ENCODE measurements at places on chromosomes 5 and 9.

DNA sequence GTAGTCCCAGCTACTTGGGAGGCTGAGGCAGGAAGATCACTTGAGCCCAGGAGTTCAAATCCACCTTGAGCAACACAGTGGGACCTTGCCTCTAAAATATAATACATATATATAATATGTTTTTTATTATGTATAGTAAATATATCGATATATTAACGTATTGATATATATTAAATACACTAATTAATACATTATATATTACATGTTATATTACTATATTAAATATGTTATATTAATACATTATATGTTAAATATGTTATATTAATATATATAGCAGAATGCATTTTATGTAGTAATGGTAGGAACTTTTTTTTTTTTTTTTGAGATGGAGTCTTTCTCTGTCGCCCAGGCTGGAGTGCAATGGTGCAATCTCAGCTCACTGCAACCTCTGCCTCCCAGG, 18.1 kb upstream of the BNC2 start:
- no peak for DNase-seq

- no peak for DNase-seq
These were observed 732.0 kb upstream of the CTNND2 start for GRCh38 chr5:12636209-12636608.

- DNase-seq, result no peak
These were observed 56.3 kb downstream of the ERAP1 start for GRCh38 chr5:96751203-96752169.

- DNase-seq, result peak; percentile 10
These were observed 7.1 kb downstream of the UBAP1 start for GRCh38 chr9:34185778-34186551.

DNA sequence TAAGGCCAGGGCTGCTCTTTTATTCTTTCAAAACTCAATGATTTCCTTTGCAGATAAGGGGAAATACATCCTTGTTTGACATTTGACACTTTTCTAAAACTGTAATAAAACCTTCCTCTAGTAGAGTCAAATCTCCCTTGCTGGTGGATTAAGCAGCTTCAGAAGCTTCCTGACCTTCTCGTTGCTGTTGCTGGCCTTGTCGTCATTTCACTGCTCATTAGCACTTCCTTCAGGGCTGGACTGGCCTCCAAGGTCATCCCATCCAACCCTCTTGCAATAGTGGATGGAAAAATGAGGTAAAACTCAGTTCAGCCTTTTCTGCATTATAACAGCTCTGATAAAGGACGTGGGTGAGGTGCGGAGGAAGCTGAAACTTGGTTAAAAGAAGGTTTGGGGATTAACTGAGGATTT, 1.1 kb upstream of the ADAMTSL1 start:
- no peak for DNase-seq

DNA sequence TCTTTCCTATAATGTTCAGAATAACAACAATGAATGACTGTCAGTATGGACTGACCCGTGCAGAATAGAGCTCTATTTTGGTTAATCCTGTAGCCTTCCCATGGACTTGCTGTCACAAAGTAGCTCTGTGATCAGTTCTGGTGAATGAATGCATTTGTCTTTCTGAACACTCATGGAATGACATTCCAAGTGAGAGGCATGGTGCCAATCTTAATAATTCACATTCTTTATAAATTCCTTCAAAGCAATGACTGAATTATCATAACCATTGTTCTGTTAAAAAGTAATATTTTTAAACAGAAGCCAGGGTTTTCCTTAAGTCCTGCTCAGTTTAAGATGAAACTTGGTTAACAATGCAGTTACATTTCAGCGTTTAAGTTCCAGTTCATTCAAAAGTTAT, 360.5 kb downstream of the ICE1 start:
- no peak for DNase-seq

DNA sequence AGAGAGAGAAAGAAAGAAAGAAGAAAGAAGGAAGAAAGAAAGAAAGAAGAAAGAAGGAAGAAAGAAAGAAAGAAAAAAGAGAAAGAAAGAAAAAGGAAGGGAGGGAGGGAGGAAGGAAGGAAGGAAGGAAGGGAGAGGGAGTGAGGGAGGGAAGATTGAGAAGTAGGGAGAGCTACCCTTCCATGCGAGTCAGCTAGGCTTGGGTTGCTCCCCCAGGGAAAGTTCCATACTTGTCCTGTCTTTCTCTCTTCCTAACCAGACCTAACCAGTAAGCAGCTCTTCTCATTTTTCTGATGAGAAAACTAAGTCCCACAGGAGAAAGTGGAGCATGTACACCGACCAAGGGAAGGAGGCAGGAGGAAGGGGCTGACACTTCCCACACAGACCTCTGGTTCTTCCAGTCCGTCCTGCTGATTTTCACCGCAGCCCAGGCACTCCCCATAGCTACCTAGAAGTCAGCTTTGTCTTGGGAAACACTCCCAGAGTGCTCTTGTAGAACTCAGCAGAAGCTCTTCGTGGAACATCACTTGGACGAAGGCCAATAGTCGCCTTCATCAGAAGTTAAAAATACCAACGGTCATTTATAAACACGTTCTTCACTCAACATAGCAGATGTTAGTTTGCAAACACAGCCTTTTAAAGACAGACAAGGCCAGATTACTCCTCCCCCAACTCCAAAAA, 29.0 kb upstream of the ENTREP1 start:
- DNase-seq, result no peak

GRCh38 chr5:180470966-180471582, 23.1 kb upstream of the CNOT6 start:
- DNase-seq, result peak; percentile 34

DNA sequence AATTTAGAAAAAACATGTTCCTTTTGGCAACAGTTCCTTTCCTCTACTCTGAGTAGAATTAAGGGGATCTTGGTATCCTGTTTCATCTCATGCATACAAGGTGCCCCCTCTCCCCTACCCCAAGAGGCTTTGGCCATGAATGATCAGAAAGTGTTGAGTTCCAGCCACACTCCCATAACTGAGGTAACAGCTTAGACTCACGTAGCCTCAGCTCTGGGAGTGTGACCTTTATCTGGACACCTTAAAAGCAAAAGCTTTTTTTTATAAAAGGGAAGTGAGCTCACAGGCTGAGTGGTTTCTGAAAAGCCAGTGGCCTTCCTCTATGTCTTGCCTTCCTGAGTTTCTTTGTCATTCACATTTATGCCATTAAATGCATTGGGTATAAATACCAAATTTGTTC, 900 bp upstream of the HAVCR2 start:
- DNase-seq, result no peak

GRCh38 chr9:121895818-121896544, 197.1 kb downstream of the TTLL11 start:
- DNase-seq, result no peak

GRCh38 chr5:164119806-164120447, 614.5 kb downstream of the MAT2B start:
- DNase-seq, result no peak

DNA sequence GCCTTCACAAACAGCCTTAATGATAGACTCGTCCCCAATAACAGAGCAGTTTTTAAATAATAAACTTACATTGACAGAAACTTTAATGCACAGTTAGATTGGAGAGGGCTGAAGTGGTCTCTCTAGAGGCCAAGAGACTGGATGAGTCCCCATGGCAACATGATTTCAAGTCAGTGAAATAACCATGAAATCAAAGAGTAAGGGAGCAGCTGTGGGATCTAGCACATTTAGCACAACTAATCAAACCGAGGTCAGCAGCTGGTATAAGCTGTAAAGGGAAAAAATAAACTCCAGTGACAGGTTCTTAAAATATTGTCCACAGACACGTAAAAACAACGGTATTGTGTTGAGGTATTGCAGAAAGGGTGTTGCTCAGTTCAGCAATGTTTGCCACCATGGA, 916.6 kb downstream of the DNAH5 start:
- DNase-seq, result no peak

DNA sequence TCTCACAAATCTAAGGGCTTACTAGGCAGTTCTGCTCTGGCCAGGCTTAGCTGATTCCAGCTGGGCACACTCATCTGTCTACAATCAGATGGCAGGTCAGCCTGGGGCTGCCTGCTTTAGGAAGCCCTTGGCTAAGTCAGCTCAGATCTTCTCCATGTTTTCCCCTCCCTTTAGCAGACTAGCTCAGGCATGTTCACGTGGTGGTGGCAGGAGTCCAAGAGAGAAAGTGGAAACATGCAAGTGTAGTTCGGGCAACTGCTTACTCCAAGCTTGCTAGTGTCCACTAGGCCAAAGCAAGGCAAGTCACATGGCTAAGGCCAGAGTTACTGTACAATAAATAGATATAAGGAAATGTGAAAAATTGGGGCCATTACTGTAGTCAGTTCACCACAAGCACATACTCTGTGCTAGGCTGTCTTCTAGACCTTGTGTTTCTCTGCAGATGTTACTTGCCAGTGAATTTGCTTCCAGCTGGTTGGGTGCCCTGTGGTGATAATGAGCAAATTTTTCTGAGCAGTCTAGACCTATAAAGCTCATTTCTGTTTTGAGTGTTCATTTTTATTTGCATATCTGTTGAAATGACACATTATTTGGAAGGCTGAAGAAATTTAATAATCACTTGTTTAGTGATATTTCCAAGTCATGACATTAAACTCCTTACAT, 38.3 kb downstream of the RECK start:
- no peak for DNase-seq

DNA sequence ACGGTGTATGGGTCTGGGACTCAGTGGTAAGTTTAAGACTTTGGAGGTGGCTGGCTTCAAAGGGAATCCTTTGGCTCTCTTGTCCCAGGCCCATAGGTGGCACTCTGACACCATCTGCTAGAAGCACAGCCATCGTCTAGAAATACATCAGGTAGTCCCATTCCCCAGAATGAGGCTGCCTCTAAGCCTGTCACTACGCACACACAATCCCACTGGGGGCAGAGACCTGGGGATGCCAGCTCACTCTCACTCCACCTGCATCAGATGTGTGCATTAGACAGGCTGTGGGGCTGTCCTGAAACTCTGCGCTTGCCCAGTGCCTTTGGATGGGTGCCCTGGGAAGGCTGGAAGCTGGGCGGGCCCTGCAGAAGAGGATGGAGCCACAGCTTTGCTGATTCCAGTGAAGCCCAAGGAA, 127.5 kb upstream of the PANK3 start:
- DNase-seq, result peak; percentile 13

- no peak for DNase-seq
These were observed 110.0 kb downstream of the ICE1 start for GRCh38 chr5:5532306-5533076.

DNA sequence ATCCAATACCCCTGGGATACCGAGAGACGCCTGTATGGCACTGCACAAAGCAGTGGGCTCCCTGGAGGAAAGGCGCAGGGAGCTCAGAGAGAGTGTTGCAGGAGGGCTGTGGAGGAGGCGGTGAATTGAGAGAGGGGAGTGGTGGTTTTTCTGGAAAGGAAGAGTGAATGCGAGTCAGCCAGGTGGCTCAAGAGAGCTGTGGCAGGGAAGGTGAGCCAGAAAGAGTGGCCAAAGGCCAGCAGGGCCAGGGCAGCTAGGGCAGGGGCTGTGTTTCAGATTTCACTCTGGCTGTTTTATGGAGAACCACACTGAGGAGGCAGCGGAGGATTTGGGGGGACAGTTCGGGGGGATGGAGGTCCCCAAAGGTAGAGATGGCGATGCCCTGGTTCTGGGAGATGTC, 13.0 kb upstream of the DAB2IP start:
- no peak for DNase-seq

- no peak for DNase-seq
These were observed 147.8 kb downstream of the ARRDC3 start for GRCh38 chr5:91235271-91235694.

- DNase-seq, result no peak
These were observed 7.5 kb upstream of the PRSS3 start for GRCh38 chr9:33787839-33788238.

DNA sequence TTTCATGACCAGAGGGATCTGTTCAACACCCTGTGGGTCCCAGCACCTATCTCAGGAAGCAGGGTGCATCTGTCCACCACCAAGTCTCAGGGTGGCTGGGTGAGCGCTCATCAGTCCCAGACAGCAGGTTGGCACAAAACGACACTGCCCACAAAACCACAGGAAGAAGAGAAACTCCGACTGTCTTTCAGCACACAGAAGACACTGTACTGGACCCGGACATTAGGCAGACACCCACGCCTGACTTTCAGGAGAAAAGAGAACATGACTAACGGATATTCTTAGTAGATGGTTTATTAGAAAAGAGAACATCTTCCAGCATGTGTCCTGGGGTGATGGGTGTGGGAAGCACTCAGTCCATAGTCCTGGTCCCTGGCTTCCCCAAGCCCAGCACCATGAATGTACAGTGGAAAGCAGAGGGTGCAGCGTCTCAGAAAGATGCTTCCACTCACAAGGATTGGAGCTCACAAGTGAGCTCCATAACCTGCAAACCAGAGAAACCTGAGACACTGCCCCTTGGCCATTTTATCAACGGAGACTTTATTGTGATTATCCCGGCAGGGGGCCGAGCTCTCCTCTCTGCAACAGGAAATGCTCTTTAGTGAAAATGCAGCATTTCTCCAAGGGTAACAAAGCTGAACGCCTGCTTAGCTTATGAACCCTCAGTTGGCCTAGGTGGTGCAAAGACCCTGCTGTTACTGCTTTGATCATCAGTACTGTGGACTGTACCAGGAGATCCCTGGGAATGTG, 35.8 kb upstream of the LCP2 start:
- DNase-seq, result peak; percentile 69

- no peak for DNase-seq
These were observed 257.9 kb downstream of the SGCD start for GRCh38 chr5:156584871-156585270.

DNA sequence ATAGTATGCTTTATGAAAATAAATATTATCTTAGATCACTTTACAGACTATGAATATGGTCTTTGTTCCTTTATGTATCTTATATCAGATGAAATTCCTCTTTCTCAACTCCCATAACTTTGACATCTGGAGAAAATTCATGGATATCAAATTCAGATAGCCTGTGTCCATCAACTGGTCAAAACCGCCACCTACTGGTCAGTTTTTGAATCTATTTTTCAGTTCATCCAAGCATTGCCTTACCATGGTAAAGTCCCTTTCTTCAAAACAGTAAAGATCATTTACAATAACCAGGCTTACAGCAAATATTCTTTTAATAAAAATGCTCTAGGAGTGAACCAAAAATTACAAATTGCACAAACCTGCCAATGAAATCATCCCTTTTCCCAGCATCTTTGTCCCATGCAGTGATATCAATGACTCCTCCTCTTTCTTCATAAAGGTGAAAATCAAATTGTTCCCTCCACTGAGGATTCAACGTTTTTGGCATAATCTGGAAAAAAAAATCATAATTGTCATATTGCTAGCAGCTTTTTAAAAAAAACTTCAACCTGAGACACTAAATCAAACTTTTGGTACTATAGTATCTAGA, 290.5 kb downstream of the SLF1 start:
- no peak for DNase-seq
